ENCODE measurements at places on chromosomes 2 and 18.

GRCh38 chr2:75076088-75076487 is 117.6 kb downstream of the POLE4 start:
- peak; percentile 81 for DNase-seq

GRCh38 chr18:76443519-76444445 is 51.3 kb downstream of the ZNF516 start:
- DNase-seq, result peak; percentile 47

- DNase-seq, result no peak
These were observed 3.3 kb upstream of the PROC start for GRCh38 chr2:127414638-127415592.

DNA sequence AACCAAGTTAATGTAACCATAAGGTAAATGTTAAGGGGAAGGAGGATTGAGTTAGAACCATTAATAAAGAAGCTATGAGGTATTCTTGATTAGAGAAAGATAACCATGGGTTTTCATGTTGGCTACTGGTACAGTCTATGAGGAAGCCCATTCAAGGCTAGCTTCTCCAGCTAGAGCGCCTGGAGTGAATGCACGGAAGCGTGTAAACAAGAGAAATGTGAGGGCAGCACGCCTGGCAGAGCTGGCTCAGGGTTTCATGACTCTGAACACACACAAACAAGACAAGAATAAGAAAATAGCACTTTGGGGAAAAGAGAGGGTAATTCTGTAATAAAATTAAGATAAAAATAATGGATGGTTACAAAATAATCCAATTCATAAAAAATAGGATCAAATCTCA is 255.3 kb downstream of the PDE11A start:
- no peak for DNase-seq

DNA sequence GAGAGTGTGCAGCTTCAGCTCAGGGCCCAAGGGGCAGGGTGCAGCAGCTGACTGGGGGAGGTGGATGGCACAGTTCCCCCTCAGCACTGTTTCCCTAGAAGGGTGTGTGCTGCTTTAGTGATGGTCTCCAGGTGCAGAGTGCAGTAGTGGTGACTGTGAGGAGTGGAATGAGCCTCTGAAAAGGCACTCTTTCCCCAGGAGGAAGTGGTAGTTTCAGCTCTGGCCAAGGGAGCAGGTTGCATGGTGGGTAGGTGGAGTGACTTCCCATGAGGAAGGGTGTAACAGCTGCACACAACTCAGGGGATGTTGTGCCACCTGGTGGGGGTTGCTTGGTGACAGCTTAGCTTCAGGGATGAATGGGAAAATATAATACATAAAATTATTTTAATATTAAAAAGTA is 251.5 kb upstream of the NXPH2 start:
- DNase-seq, result no peak

DNA sequence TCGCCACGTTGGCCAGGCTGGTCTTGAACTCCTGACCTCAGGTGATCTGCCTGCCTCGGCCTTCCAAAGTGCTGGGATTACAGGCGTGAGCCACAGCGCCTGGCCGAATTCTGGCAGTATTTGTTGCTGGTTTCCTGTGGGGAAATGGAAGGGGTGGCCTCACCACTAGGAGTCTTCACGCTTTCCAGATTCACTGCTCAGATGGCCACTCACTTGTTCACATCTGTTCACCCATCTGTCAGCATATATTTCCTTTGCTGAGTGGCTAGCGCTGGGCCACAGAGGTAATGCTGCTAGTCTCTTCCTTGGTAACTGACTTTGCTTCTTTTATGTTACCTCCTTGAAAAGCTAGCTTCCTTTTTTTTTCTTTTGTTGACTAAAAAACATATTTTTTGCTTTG is 27.2 kb downstream of the TMEM177 start:
- DNase-seq, result no peak

DNA sequence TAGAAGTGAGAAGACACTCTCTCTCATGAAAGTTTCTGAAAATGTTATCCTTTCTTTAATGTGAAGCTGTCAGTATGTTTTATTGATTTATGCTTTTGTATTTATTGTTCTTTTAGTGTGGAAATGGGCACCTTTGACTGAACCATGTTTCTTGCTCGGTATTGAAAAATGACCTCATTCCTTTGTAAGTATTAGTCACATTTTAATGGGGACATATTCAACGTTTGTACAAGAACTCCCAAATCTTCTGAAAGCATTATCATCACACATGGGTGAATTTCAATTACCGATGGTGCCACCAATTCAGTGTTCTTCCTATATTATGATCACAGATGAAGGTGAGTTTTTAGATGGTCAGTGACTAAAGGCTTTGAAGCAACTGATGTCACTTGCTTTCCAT is 371.8 kb upstream of the GCFC2 start:
- no peak for DNase-seq

DNA sequence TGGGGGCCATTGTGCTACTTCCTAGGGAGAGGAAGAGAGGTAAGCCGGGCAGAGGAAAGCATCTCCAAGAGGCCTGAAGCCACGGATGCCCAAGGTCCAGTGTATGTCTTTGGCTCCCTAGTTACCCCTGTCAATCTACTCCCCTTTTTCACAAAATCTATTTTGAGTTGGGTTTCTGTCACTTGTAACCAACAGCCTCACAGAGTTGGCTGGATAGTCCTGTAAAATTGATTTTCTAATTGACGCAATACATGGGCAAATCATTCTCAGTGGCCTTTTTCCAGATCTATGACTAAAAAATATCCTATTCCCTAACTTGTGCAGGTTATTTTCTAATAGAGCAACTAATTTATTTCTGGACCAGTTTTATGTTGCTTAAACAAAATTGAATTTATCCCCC is 168.4 kb downstream of the IRS1 start:
- DNase-seq, result no peak

DNA sequence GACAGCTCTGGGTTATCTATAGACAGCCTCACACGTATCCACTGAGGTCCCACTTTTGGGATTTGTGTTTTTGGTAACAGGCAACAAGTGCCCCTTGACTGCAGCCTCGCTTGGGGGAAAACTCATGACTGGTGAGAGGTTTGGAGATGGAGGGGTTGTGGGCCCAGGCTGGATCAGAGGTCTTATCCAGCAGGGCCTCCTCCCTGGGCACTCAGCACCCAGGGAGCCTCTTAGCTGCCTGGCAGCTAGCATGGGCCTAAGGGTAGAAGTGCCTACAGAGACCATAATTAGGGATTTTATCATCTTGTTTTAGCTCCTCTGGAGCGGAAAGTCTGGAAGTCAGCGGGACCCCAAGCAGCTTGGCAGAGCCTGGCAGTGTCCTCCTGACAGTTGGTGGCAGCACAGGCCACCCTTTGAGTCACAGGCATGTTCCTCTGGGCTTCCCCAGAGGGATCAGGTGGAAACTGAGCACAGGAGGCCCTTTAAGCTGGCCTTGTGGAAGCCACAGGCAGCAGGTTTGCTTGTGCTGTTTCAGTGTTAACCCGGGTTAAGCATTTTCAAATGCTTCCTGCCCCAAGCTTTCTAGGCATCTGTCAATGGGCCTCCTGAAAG is 143.1 kb downstream of the KCTD1 start:
- DNase-seq, result no peak

GRCh38 chr2:44743473-44743872 is 198.0 kb upstream of the SIX3 start:
- DNase-seq, result no peak

DNA sequence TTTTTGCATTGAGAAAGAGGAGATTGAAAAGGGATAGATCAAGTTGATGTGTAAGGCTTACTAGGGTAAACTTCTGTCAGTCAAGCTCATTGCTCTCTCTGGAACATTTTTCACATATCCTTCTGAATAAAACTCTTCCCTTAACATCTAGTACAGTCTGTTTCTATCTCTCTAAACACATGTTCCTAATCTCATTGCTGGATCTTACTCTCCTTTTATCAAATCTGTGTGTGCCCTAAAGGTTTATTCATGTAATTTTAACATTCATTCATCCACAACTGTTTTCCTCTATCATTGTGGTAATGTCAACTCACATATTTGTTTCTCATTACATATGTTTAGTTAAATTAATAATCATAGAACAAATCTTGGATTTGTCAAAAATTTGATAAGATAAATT is 277.9 kb upstream of the GULP1 start:
- DNase-seq, result no peak

DNA sequence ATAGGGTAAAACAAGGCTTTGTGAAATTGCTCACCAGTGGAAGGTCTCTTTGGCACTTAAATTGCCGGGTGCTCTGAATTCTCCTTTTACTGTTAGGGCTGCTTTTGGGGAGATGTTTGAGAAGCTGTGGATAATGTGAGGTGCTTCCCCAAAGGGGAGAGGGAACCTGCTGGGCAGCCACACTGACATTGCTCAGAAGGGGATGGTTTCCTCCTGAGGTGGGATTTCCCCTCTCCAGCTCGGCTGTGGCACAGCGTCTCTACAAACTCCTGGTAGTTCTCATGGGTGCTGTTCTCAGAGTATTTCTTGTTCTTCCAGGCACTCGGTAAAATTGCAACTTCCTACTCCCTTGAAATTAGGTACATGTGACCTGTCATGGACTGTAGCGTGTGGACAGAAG is 124.2 kb downstream of the LPIN1 start:
- no peak for DNase-seq

Measured in NCI-H510A (cell line).